ENCODE measurements at places on chromosomes 13 and 19. TPM values are rescaled to one million over a fixed set of nuclear protein-coding genes. Genes with fewer than 3 reads are reported as not detected.

IGFL3 gene
- polyA plus RNA-seq, result not detected

ZIK1 gene
- 18.3 TPM for polyA plus RNA-seq

MIA gene
- 1.6 TPM for polyA plus RNA-seq

SLC8A2 gene
- 0.28 TPM for polyA plus RNA-seq

CCDC8 gene
- polyA plus RNA-seq, result 53.8 TPM

KLK10 gene
- 0.19 TPM for polyA plus RNA-seq

TMEM221 gene
- polyA plus RNA-seq, result 1.9 TPM

SYCN gene
- not detected for polyA plus RNA-seq

ZNF90 gene
- 10.0 TPM for polyA plus RNA-seq

DNA sequence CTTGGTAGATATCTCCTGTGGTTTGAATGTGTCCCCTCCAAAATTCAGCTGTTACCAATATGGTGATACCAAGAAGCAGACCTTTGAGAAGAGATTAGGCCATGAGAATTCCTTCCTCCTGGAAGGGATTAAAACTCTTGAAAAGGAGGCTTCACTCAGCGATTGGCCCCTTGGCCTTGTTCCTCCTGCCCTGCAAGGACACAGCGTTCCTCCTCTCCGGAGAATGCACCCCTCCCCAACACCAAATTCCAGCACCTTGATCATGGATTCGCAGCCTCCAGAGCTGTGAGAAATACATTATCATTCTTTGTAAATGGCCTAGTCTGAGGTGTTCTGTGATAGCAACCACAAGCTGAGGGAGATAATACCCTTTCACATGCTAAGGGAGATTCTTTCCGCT, 34.5 kb upstream of the ARHGEF7 start:
- no peak for DNase-seq

- no peak for DNase-seq
Measured at GRCh38 chr13:105232439-105232838, 1303.0 kb downstream of the EFNB2 start.

DNA sequence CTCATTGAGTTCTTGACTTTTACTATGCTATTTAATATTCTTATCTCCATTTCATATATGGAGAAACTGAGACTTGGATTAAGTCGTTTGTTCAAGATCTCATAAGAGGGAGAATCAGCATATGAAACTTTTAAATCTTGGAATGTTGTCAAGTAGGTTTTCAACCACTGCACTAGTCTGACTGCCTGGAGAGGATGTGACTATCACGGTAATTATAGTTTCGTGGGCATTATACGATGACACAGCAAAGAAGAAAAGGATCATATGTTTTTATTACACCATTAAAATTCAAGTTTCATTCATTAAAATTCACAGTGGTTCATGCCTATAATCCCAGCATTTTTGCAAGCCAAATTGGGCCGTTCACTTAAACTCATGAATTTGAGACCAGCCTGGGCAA, 555.2 kb downstream of the SLITRK1 start:
- no peak for DNase-seq

DNA sequence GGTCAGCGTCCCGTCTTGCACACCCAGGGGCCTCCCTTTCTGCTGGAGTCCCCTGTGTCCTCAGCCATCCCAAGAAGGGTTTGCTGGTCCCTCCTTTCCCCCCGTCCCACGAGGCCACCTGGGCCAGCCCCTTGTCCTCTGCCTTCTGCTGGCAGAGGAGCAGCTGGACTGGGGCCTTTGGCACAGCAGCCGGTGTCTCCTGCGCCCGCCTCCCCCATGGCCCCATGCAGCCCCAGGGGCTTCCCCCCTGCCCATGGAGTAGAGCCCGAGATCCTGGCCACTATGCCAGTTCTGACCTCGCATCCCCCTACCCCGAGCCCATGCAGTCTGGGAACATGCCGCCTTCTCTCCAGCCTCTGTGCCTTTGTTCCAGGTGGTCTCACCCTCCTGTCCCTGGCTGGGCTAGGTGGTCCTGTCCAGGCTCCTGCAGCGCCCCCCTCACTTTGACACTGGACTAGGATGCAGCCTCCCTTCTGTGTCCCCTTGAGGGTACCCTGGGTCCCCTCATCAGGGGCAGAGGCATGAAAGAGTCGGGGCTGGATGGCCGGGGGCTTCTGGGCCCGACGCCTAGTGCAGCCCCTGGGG, 5.7 kb upstream of the GARIN5A start:
- no peak for DNase-seq

GRCh38 chr19:46717716-46718143, 816 bp upstream of the PRKD2 start:
- no peak for DNase-seq

DNA sequence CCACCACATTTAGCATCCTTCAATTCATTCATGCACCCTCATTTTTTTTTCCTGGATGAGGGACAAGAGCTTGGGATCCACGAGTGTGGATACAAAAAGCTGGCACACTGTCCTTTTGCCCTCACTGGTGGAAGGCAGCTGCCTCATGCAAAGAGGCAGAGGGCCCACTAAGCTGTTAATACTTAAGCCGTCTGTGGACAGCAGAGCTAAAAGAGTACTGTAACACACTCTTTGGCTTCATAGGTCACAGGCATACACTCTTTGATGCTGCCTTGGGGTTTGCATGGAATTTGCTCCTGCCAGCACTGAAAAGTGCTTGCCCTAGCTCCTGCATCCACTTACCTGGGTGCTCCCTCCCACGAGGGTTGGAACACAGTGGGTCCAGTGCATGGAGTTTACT, 978.4 kb upstream of the SPRY2 start:
- no peak for DNase-seq

DNA sequence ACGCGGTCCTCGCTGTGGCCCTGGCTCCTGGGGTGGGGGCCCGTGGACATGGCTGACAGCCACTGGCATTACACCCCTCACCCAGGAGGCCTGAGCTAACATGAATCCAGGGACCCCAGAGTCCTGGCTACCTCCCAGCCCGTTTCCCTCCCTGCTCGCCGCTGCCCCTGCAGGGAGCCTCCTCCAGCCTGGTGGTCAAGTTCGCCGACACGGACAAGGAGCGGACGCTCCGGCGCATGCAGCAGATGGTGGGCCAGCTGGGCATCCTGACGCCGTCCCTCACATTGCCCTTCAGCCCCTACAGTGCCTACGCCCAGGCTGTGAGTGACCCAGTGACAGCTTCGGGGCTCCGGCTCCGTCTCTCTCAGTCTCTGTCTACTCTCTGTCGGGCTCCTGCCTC, 56.6 kb downstream of the CELF5 start:
- DNase-seq, result no peak

- DNase-seq, result no peak
Measured at GRCh38 chr13:44471686-44472085, 98.1 kb downstream of the SERP2 start.

DNA sequence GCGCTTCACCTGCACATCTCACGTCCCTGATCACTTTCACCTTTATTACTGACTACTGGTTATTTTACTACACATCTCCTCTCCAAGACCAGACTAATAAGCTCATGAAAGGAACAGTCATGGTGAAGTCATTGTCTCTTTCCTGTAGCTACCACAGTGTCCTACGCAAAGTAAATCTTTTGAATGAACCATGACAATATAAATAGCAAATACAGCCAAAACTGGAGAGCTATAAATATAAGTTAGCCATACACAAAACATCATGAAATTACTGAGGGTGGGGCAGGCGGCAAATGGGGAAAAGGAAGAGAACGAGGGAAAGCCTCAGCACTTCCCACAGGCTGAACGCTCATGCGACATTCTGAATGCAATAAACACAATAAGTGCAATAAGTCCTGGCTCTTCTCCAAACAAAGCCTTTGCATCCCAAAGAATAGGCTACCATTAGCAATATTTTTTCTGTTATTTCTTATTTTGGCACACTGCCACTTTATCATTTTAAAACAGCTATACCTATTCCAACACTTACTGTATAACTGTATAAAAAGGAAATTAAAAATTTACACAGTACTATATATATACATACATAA, 62.5 kb downstream of the TUBGCP3 start:
- no peak for DNase-seq

- no peak for DNase-seq
Measured at GRCh38 chr13:29292045-29292444, 303.4 kb downstream of the SLC7A1 start.

DNA sequence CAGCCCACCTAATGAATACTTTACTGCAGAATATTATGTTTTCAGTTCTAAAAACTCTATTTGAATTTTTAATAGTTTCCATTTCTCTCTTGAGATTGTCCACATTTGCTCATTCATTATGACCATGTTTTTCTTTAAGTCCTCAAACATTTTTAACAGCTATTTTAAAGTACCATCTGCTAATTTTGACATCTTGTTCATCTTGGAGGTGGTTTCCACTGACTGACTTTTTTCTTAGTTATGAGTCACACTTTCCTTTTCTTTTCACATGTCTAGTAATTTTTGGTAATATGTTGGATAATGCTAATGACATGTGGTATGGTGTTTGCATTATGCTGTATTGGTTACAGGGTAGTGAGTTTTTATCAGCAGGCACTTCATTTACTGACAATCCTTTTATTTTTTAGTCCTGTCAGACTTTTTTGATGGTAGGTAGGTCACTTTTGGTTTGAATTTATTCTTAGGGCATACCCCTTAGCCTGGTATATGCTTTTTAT, 15.4 kb upstream of the ESD start:
- DNase-seq, result no peak

GRCh38 chr13:38657191-38657590, 29.7 kb upstream of the FREM2 start:
- no peak for DNase-seq

GRCh38 chr19:21566073-21566472, 60.7 kb downstream of the ZNF429 start:
- DNase-seq, result no peak

DNA sequence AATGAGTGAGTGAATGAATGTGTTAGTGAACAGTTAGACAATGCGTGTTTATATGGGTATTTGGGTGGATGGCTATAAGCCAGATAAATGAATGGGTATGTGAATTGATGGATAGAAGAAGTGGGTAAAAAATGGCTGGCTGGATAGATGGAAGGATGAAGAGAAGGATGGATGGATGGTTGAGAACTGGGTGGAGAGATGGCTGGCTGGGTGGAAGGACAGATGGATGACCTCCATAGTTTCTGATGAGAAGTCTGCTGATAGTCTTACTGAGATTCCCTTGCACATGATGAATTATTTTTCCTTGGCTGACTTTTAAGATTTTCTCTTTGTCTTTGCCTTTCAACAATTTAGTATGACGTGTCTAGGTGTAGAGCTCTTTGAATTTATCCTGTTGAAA, 57.4 kb downstream of the RYR1 start:
- DNase-seq, result no peak

GRCh38 chr19:20039203-20039723, at the start of gene ZNF682:
TSS of gene ZNF682 (minus strand) at chr19:20039505. CDS start at chr19:20039345, 160 bp downstream.
- DNase-seq, result peak; percentile 93

- no peak for DNase-seq
Measured at GRCh38 chr19:31659897-31660210, 310.6 kb upstream of the TSHZ3 start.

- no peak for DNase-seq
Measured at GRCh38 chr19:47378246-47378645, 29.1 kb downstream of the DHX34 start.

DNA sequence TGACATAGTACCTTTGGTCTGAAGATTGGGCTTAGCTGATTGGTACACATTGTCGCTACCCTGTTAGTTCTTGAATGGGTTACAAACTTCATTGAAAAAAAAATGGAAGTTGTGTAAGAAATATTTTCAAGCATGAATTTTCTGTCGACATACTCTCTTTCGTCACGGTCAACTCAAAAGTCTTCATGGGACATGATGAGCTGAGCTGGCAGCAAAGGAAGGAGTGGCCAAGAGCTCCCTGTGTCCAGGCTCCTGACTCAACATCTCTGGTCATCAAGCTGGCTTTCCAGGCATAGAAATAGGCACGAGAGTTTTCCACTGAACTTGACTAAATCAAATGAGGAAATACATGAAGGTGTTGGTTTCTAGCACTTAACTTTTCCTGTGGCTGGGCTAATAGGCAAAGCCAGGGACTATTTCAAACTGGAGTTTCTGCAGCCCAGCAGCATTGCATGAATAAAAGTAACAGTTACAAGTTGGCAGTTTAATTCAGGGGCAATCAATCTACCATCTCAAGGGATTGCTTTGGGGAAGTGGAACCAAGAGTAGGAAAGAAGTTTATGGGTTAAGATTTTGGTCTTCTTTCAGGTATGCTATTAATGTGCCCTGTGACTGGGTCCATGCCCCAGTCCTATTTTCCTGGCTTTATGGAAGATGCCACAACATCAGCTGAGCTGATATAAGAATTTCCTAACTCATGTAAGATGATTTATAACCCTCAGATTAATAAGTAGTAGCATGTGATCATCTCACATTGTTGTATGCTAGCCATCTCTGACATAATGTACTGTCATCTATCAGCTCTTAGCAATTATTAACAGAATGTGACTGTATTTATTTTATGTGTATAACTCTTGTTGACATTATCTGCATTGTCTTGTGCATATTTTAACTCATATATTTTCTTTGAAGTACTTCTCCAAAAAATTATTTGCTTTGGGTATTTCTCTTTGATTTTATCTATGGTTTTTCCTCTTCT, 385.8 kb downstream of the DLEU7 start:
- no peak for DNase-seq

DNA sequence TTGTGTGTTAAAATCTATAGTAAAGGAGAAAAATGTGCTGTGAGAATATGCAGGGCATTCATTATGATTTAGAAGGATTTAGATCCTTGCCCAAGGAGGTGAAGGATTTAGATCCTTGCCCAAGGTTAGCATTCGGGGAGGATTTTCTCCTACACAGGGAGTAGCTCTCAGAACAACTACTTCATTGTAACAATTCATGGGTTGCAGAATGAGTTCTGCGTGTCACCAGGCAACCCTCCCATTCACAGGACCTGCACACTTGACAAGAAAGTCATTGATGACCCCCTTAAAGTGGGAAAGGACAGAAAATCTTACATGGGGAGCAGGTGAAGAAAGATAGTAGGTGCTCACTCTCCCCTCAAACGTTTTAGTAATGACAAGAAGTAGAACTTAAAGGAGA, 167.1 kb upstream of the MAB21L1 start:
- no peak for DNase-seq

DNA sequence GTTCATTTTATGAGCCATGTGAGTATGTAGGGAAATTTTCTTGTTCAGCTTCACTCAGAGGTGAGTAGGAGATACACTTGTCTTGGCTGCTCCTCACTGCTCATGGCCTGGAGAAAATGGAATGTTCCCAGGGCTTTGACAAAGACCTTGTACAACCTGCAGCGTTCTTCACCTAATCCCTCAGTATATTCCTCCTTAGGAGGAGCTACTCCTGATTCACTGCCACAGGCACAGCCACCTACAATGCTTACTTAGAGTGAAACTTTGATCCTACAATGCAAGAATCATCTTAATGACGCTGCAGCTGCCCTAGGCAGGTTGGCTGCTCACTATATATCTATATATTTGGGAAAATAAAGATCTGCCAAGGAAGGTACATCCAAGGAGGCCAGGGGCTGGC, 364.2 kb downstream of the KLF5 start:
- no peak for DNase-seq

- no peak for DNase-seq
Measured at GRCh38 chr13:41015920-41016319, 3.2 kb downstream of the ELF1 start.

DNA sequence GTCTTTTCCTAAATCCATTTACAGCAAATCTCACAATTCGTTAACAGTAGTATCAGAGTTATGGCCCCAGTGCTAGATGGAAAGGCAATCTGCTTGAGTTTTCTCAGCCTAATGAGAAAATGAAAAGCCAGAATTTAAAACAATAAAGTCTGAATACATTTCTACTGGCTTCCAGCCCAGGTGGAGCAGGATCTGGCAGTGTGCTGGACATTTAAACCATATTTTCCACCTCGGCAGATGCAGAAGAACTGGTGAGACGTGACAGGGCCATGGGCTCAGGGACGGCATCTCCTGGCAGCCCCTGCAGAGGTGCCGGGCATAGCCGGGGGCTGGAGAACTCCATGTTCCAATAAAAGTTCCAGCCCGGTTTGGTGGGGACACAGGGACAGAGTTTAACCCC, 7.1 kb downstream of the SMIM7 start:
- DNase-seq, result no peak

All from right renal cortex interstitium (tissue), 3 donors.